ENCODE measurements at places on chromosomes 2 and 18. TPM values are rescaled to one million over a fixed set of nuclear protein-coding genes. Genes with fewer than 3 reads are reported as not detected.

Gene ALMS1
- 13.9 TPM for total RNA-seq

Gene SCN9A
- 0.38 TPM for total RNA-seq

DNA sequence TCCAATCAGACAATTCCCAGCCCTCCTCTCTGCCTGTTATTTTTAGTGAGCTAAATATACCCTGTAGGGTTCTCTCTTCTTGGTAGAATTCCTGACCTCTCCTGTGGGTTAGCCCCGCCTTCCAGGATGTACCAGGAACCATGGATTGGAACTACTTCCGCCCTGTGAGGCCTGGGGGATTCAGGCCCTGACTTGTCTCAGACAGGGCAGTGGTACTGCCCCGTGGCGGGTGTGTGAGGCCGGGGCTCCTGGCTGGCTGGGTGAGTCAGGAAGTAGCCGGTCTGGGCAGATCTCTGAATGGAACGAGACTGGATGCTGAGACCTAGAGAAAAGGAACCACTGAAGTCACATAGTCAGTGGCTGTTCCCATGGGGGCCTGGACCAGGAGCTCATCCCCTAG, 50.5 kb downstream of the DYSF start:
- DNase-seq, result no peak

DNA sequence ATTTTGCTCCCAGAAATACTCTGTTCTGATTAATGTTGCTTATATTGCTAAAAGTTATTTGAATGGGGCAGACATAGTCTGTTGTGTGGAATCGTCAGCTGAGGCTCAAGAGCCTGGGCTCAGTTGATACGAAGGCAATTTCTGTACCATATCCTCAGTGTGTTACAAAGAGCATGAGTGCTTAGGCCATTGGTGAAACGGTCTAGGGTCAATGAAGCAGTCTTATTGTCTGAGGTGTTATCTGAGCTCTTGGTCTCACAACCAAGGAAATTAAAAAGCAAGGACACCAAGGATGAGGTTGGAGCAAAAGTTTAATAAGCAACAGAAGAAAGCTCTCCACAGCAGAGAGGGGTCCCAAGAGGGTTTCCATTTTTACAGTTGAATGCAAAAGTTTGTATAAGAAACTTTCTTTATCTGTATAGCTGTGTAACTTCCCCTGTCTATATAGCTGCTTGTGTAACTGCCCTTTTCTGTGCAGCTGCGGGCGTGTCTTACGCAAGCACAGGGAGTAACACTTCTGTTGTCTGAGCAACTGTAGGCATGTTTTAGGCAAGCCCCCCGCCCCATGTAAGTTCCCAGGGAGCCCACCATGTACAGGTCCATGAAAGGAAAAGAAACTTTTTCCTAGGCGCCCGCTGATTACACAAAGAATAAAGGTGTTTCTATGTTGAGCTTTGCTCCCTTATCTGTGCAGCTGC, 40.6 kb upstream of the DSC1 start:
- no peak for DNase-seq

Data from HT-29 (cell line).